Hepatocyte (in vitro differentiated cells): ENCODE measurements at places on chromosomes 13 and 19. TPM values are rescaled to one million over a fixed set of nuclear protein-coding genes. Genes with fewer than 3 reads are reported as not detected.

The LILRB2 gene
- total RNA-seq, result not detected in 2 replicates

The PSPN gene
- 2.4 and 2.7 TPM in 2 replicates for total RNA-seq

The ETV2 gene
- total RNA-seq, result 1.0 and 1.4 TPM in 2 replicates

The NLRP11 gene
- not detected in 2 replicates for total RNA-seq

The PIK3R2 gene
- total RNA-seq, result 29.9 and 38.7 TPM in 2 replicates

The EDNRB gene
- 34.6 and 37.2 TPM in 2 replicates for total RNA-seq

The CCDC70 gene
- not detected in 2 replicates for total RNA-seq

The ZNF709 gene
- 2.2 and 4.0 TPM in 2 replicates for total RNA-seq

The HTR2A gene
- 0.20 and 0.23 TPM in 2 replicates for total RNA-seq

The ZNF433 gene
- total RNA-seq, result 6.1 and 8.1 TPM in 2 replicates

The NFIX gene
- total RNA-seq, result 3.8 and 12.8 TPM in 2 replicates

The PEG3 gene
- not detected in 2 replicates for total RNA-seq

The GPC5 gene
- 5.4 and 8.7 TPM in 2 replicates for total RNA-seq

The DACH1 gene
- 4.3 and 6.5 TPM in 2 replicates for total RNA-seq

The PSG11 gene
- not detected in 2 replicates for total RNA-seq
